Fibroblast of skin of left quadriceps (primary cell): ENCODE measurements at places on chromosomes 11 and 22.

DNA sequence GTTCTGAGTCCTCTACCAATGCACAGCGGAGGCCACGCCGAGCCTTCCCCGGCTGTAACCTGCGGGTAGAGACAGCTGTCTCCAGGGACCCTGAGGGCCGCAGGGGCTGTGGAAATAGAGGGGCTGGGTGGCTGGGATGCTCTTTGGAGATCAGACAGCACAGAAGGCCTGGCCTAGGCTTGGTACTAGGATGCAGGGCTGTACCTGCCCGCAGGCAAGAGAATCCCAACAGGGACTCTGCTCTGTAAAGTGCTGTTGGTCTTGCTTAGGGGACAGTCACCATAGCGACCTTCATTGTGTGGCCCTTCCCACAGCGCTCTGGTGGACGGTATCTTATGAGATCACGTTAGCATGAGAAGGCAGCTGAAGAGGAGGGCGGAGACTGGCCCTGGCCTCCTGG is 11.3 kb upstream of the KCNJ5 start:
- DNase-seq = no peak

DNA sequence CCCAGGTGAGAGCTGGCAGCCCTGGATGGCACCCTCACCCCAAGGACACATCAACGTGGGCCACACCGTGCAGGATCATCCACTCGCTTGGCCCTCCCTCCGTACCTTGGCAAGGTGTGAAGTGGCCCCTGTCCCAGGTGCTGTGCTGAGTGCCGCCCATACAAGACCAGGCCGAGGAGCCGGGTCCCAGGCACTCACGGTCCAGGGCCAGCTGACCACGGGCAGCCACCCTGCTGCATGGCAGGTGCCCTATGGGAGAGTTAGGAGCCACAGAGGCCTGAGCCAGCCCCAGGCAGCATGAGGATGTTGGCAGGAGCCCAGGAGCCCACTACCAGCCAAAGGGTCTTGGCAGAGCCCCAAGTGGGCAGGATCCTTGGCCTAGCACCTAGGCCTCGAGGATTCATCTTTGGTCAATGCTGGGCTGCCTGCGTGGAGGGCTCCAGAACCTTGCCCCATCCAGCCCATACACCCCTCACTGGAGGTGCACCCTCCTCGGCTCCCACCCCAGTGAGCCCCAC is 19.6 kb downstream of the RTN4R start:
- no peak for DNase-seq

DNA sequence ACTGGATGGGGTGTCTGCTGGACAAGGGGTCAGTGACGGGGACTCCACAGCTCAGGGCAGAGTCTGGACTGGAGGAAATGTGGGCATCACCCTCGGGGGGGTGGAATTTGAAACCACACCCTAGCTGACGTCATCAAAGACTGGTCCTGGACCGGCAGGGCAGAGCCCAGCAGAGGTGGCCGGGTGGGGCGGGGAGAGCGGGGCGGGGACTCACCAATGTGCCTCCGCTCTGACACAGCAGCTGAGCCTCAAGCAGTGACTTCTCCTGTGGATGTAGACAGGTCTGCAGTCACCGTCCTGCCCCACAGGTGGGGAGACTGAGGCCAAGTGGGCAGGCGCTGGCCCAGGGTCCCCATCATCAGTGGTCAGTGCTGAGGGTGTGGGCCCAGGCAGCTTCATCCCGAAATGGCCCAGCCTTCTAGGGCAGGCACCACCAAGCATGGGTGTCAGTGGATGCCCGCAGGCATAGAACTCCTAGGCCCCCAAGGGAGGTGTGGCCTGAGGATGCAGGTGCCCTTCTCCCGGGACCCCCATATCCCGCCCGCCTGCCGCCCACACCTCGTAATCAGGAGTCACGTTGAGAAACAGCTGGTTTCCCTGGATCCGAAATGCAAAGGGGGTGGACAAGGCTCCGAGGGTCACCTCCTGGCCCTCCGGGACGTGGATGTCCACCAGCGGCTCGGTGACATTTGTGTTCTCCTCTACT is 603 bp downstream of the CDHR5 start:
- DNase-seq = no peak

DNA sequence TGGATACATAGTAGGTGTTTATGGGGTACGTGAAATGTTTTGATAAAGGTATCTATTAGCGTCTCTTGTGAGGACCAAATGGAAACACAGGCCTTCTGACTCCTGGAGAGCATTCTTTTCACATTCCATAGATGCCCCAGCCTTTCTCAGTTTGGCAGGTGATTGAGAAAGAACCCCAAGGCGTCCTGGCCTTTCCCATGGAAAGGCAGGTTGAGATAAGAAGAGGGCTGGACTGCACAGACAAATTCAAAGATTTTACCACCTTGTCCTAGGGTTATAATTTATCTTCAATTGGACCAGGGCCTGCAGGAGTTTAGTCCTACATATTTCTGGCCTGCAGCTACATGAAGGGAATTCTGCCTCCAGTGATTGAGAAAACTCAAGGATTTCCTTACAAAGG is 661 bp upstream of the OLFML1 start:
- DNase-seq = no peak

DNA sequence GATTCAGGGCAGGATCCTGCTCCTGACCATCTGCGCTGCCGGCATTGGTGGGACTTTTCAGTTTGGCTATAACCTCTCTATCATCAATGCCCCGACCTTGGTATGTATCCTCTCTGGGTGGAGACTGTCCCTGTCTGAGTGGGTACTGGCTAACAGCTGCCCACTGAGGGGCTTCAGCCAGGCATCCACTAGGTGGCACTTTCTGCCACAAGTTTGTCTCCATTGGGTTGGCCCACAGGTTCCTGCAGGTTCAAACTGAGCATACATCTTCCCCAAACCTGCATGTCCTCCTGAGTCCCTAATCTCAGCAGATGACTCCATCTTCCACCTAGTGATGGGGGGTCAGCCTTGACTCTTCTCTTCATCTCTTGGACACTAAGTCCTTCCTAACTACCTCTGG is 4.4 kb downstream of the SLC2A11 start:
- DNase-seq = no peak

DNA sequence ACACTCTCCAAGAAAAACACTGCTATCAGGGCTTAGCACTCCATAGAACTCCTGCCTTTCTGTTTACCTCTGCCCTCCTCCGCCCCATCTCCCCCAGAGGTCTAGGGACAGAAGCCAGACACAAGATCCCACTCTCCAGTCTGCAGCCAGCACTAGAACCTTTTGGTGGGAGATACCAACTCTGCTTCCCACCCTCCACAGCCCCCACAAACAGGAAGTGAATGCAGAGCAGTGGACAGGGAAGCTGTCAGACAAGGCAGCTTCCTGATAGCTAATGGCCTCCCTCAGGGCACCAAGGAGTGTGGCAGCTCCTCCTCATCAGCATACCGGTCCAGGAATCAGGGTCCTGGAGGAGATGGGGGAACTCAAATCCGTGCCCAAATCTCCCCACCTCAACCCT is 5.1 kb downstream of the SCN4B start:
- DNase-seq = no peak

- no peak for DNase-seq
Observed at GRCh38 chr11:68275721-68276507, 4.1 kb upstream of the C11orf24 start.

DNA sequence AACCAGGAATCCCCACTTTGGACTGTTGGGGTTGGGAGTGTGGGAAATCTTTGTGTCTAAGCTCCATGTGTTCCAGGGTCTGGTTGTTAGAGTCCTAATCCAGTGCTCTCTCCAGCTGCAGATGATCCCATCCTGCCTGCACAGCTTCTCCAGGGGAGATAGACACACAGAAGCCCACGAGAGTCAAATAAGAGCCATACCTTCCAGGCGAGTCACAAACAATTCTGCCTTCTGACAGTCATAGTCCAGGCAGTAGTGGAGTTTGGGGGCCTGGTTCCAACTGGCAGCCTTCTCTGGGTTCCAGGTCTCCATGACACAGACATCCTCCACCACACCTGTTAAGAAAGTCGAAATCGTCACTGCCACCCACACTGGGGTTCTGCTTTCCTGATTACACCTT is 32.1 kb downstream of the SYT13 start:
- DNase-seq = no peak
